ENCODE measurements at places on chromosomes 1 and 21.

- peak; percentile 11 for DNase-seq
Measured at GRCh38 chr1:211527006-211527405, 35.0 kb upstream of the RD3 start.

GRCh38 chr1:234962340-234962989 lies 166.2 kb downstream of the TOMM20 start:
- peak; percentile 48 for DNase-seq

- no peak for DNase-seq
Measured at GRCh38 chr1:15151377-15151806, 2.2 kb upstream of the TMEM51 start.

DNA sequence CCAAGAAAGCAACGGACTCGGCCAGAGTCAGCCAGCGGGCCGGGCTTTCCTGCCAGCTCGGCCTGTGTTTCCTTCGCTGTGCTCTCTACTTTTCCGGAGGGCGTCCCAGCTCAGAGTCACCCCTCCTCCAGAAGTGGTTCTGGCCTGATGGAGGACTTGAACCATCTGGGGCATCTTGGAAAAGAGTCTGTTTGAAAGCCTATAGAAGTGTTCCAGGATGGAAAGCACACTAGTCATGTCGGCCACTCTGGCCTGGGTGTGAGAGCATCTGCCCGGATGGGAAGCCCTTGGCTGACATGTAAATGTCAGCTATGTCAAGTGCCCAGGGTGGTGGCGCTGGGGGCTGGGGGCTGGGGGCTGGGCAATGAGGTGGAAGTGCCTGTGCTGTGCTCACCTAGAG lies 113.4 kb downstream of the DHRS3 start:
- no peak for DNase-seq

- DNase-seq: no peak
Measured at GRCh38 chr1:17757426-17757825, 2.3 kb downstream of the ACTL8 start.

- no peak for DNase-seq
Measured at GRCh38 chr1:161382214-161383019, 14.7 kb upstream of the CFAP126 start.

GRCh38 chr1:108016451-108016920 lies 51.5 kb upstream of the VAV3 start:
- peak; percentile 20 for DNase-seq

GRCh38 chr1:26370591-26371382 lies 1.8 kb downstream of the ZNF683 start:
- no peak for DNase-seq

DNA sequence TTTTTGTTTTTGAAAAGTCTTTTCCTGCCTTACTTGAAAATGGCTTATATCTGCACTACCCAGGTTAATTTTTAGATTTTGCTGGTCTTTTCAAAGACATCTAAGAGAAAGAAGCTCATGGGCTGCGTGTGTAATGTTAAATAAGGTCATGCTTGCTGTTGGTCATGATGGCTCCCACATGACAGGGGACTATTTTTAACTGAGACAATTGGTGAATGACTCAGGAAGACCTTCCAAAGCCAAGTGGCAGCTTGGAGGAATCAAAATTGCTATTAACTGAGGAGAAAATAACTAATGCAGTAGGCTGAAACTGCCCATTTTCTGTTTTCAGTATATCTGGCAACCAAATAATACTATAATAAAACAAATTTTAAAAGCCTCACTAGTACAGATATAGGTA lies 117.1 kb upstream of the SPAG17 start:
- no peak for DNase-seq

- DNase-seq: no peak
Measured at GRCh38 chr1:224594360-224594759, 21.8 kb upstream of the CNIH3 start.

GRCh38 chr1:85683292-85684025 lies 24.8 kb downstream of the ZNHIT6 start:
- no peak for DNase-seq

DNA sequence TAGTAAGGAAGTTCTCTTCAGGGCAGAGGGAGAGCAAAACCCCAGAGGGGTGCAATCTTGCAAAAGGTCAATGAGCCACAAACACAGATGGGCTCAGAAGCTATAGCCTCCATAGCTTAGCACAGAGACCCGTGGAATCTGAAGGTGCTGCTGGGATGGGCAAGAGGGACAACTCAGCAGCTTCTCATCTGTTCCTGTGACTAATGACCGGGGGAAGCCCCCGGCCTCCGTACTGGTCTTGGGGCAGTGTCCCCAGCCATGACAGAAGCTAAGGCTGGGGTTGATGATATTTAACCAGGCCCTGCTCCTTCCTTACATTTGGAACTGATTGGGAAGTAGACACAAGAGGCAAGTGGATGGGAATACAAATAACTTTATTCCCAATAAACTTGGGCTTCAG lies 19.1 kb downstream of the EXOC8 start:
- no peak for DNase-seq

GRCh38 chr1:205769641-205770365 lies 5.5 kb downstream of the RAB29 start:
- no peak for DNase-seq

DNA sequence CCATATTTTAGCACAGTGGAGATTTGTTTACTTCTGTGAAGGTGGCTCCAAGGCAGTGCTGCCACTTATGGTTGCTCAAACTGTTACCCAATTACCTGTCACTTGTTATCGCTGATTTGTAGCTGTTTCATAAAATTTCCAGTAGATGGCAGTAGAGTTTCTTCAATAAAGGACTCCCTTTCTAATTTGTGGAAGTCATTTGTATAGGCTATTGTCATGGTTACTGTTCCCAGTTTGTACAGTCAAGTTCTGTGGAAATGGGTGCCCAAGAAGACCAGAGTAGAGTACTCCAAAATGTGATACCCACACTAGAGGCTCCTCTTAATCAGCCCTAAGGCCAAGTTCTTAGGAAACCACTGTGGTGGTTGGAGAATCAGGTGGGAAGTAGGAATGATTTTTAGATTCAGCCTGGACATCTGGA lies 186.1 kb downstream of the CLEC20A start:
- DNase-seq: no peak
